ENCODE measurements at places on chromosomes 12 and 14.

DNA sequence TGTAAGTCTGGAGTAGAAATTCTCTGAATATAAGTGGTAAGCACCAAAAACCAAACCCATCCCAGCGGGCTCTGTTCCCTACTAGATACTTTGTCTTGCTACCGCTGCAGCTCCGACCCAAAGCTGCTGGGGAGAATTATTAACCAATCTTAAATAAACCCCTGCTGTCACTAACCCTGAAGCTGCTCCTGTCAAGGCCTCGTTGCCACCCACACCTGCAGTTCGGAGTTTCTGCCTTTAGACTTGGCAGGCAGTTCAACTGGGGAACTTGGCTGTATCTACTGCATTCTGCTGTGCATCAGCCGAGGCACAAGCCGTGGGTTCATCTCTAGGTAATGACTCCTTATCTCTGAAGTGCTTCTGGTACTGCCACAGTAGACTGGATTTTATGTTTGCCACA, 55.5 kb downstream of the PPM1A start:
- no peaks in the 10 kb centered on the region for H3K36me3 ChIP-seq
- no peaks in the 10 kb centered on the region for H3K4me1 ChIP-seq
- no peak for DNase-seq
- no peak overlapping the region for H3K4me3 ChIP-seq
- H3K27ac ChIP-seq: no peak overlapping the region
- H3K27me3 ChIP-seq: no peaks in the 10 kb centered on the region

DNA sequence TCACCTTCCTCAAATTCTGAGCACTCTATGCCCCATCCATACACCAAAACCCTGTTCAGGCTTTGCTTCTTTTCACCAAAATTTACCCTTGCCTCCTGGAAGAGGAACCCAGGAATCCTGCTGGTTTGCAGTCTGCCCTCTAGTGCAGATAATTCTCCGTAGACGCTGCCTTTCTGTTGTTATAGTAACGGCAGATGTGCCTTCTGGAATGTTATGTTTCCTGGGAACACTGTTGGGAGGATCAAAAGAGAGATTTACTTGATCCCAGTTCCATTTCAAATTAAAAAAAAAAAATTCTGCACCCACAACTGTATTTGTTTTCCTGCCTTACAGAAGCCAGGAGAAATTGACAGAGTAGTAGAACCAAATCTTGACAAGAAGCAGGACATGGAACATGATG, 104.2 kb upstream of the RMST start:
- H3K27me3 ChIP-seq: no peaks in the 10 kb centered on the region
- H3K36me3 ChIP-seq: no peaks in the 10 kb centered on the region
- no peaks in the 10 kb centered on the region for H3K4me1 ChIP-seq

GRCh38 chr14:103705118-103705503, 10.1 kb downstream of the XRCC3 start:
- no peaks in the 10 kb centered on the region for H3K27me3 ChIP-seq
- H3K4me1 ChIP-seq: peaks cover 94% of the 10 kb centered on the region
- peaks cover 32% of the 10 kb centered on the region for H3K36me3 ChIP-seq
- DNase-seq: no peak
- no peak overlapping the region for H3K4me3 ChIP-seq
- H3K27ac ChIP-seq: no peak overlapping the region

DNA sequence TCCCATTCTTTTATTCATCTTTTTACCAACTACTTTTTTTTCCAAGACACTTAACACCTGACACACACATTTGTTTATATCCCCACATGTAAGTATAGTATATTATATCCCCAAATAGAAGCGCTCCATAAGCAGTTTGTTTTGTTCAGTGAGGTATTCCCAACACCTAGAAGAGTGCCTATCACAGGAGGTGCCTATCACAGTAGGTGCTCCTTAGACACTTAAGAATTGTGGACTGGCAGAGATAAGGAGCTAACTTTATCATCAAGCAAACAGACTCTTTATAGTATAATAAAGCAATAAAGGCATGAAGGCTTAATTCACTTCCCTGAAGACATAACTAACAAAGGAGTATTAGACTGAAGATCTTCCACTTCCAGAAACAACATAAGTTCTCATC, 29.1 kb downstream of the OSBPL8 start:
- DNase-seq: no peak
- no peak overlapping the region for H3K4me3 ChIP-seq

DNA sequence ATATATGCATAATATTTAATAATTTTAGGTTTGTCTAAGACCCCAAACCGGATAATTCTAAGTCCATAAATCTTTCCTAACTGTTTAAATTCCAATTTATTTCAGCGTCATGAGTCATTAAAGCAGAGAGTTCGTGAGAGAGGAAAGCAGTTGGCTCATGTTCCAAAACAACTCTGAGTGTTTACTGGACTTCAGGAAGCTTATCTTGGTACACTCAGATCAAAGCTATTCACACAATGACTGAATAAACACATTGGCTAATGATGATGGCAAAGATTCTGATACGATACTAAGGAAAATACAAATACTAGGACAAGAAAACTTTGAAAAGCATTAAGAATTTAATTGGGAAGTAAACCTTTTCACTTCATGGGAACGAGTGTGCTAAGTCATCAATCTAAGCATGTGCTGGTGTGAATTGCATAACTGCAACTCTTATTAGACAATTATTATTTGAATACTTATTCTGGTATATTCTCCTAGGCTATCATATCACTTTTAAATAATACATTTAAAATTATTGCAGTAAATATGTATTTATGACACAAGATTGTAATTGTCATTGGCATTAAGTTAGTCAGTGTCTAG, 34.8 kb upstream of the CLEC14A start:
- no peak overlapping the region for H3K27ac ChIP-seq
- H3K4me3 ChIP-seq: no peak overlapping the region
- peaks cover 4% of the 10 kb centered on the region for H3K4me1 ChIP-seq

GRCh38 chr12:122393817-122394216, 28.7 kb downstream of the CLIP1 start:
- no peak for DNase-seq
- H3K27ac ChIP-seq: peak overlapping the region; percentile 7

GRCh38 chr14:37251775-37252174, 54.0 kb downstream of the MIPOL1 start:
- DNase-seq: no peak
- H3K4me3 ChIP-seq: no peak overlapping the region
- H3K4me1 ChIP-seq: peaks cover 10% of the 10 kb centered on the region
- H3K36me3 ChIP-seq: no peaks in the 10 kb centered on the region
- H3K27ac ChIP-seq: no peak overlapping the region
- no peaks in the 10 kb centered on the region for H3K27me3 ChIP-seq

GRCh38 chr12:9604287-9604686, 3.4 kb downstream of the KLRB1 start:
- H3K4me1 ChIP-seq: no peaks in the 10 kb centered on the region
- H3K36me3 ChIP-seq: no peaks in the 10 kb centered on the region
- H3K4me3 ChIP-seq: no peak overlapping the region

DNA sequence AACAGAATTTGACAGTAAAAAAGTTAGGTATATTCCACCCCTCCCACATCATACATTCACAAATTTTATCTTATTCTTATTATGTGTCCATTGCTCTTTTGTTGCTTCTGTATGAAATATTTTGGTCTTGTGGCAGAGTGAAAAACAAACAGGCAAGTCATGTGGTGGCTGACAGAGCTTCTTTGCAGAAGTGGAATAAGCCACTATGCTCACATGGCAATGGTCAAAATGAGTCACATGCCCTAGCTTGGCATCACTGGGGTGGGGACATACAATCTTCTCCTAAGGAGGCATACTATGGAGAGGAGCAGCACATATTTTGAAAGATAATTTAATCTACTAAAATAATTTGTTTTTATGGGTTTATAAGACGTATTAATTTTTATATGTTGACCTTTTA, 27.7 kb upstream of the CMA1 start:
- no peak overlapping the region for H3K27ac ChIP-seq
- no peak overlapping the region for H3K4me3 ChIP-seq
- H3K4me1 ChIP-seq: no peaks in the 10 kb centered on the region
- peaks cover 4% of the 10 kb centered on the region for H3K27me3 ChIP-seq

GRCh38 chr12:2297658-2298057, 244.9 kb downstream of the CACNA1C start:
- no peak overlapping the region for H3K4me3 ChIP-seq
- H3K27ac ChIP-seq: no peak overlapping the region
- peaks cover 14% of the 10 kb centered on the region for H3K4me1 ChIP-seq
- no peaks in the 10 kb centered on the region for H3K27me3 ChIP-seq
- no peaks in the 10 kb centered on the region for H3K36me3 ChIP-seq
- no peak for DNase-seq

DNA sequence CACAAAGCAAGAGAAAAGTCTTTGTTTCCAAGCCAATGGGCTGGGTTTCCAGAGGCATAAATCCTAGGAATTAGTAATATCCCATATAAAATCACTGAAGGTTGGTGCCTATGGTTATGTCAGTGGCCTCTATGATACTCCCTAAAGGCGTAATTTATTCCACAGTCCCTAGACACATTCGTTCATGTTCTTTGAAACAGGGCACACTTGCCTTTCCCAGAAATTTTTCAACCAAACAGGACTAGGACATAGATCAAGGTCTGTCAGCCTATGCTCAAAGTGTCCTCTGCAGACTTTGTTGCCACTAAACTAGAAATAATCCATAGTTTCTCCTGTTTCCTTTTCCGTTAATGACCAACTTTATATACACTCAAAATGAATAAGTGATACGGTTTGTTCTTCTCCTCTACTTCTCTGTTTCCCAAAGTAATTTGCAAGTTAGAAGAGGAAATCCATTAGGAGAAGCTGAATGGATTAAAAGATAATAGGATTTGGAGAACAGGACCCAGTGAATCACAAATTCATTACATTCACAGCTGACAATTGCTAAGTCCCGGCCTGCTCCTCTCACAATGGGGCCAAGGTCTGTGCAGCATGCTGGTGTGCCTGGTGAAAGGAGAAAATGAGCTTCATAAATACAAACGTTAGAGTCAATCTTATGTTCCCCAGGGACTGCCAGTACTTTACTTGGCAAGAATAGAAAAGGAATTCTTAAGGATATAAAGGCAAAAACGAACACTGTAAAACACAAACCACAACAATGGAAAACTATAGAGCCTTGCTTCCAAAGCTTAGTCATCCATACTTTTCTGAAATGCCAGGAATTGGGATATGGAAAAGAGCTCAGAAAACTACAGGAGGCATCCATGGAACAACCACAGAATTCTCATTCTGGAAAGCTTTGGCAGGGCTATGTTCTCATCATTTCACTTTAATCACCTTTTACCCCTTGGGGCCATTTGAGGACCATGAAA, 966.2 kb downstream of the NRXN3 start:
- no peaks in the 10 kb centered on the region for H3K4me1 ChIP-seq
- no peaks in the 10 kb centered on the region for H3K36me3 ChIP-seq
- H3K4me3 ChIP-seq: no peak overlapping the region
- no peak overlapping the region for H3K27ac ChIP-seq

DNA sequence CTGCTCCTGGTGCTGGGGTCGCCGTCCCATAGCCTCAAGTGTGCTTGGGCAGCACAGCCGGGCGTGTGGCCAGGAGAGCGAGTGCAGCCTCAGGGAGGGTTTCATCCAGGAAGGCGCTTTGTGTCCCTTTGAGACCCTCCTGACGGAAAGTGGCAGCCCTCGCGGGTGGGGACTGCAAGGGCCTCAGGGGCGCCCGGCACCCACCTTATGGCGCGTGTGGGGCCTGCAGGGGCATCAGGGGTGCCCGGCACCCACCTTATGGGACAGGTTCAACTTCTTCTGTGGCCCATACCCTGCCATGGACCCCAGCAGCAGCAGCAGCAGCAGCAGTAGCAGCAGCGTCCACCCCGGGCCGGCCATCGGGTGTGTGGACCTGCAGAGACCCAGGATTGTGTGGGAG, 4.5 kb downstream of the LRCOL1 start:
- no peak for DNase-seq
- H3K4me1 ChIP-seq: peaks cover 39% of the 10 kb centered on the region
- no peak overlapping the region for H3K27ac ChIP-seq
- no peaks in the 10 kb centered on the region for H3K36me3 ChIP-seq
- H3K4me3 ChIP-seq: no peak overlapping the region

- H3K36me3 ChIP-seq: no peaks in the 10 kb centered on the region
- H3K4me1 ChIP-seq: peaks cover 5% of the 10 kb centered on the region
- H3K4me3 ChIP-seq: peak within 1 kb of the TSS; percentile 63
- DNase-seq: peak; percentile 48
- peak within 1 kb of the TSS; percentile 95 for H3K27ac ChIP-seq
Measured at GRCh38 chr14:77799863-77800730, at the start of gene ADCK1. Gene ADCK1, plus strand, starts transcription at chr14:77800109. Its CDS starts 18,870 bp downstream, at chr14:77818979.

DNA sequence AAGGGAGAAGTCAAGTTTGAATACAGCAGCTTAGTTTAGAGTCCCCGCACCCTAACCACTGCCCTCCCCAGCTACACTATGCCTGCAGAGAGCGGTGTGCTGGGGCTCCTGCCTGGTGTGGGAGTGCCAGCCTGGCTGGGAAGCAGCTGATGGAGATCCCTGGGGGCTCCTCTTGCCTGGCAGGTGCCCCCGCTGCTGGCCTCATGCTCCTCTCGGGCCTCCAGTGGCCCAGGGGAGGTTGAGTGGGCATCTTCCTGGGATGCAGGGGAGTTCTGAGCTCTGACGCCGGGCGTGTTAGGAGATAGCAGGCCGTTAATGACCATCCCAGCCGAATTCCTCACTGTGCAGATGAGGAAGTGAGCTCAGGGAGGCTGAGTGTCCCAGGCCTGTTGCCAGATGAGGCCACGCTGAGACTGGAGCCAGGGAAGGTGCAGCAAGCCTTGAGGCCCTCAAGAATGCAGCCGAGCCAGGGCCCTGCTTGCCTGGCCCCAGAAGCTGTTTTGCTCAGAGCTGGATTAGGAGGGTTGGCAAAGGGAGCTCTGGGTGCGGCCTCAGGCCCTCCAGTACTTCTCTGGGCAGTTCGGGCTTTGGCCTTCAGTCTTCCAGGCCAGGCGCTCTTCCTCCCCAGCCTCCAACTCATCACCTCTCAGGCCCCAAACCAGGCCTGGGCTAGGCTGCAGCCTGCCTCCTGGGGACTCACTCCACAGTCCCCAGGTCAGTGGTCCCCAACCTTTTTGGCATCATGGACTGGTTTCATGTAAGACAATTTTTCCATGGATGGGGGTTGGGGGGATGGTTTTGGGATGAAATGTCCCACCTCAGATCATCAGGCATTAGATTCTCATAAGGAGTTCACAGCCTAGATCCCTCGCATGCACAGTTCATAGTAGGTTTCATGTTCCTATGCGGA, 6.6 kb upstream of the CYP46A1 start:
- no peak overlapping the region for H3K27ac ChIP-seq
- no peak for DNase-seq
- H3K4me1 ChIP-seq: no peaks in the 10 kb centered on the region
- H3K36me3 ChIP-seq: no peaks in the 10 kb centered on the region
- no peak overlapping the region for H3K4me3 ChIP-seq
- H3K27me3 ChIP-seq: no peaks in the 10 kb centered on the region

DNA sequence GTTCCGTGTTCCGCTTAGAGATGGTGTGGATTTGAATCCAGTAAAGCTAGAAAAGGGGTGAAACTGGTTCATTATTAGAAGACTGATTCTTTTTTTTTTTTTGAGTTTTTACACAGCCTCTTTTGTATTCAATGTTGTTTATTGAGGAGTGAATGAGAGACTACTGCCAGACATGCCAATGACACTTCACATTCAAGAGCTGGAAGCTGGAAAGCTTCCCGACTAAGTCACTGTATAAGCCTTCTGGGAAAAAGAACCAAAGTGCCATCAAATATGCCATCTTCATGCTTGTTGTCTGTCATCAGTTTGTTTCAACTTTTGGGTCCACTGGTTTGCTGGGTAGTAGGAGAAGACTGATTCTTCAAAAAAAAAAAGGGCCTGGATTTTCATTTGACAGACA, 164.8 kb downstream of the ATP23 start:
- no peaks in the 10 kb centered on the region for H3K27me3 ChIP-seq
- H3K27ac ChIP-seq: no peak overlapping the region
- H3K4me3 ChIP-seq: no peak overlapping the region
- no peak for DNase-seq

- no peak overlapping the region for H3K27ac ChIP-seq
- no peaks in the 10 kb centered on the region for H3K36me3 ChIP-seq
- peaks cover 99% of the 10 kb centered on the region for H3K27me3 ChIP-seq
Measured at GRCh38 chr12:102964872-102965271, 7.4 kb downstream of the ASCL1 start.
